ENCODE measurements at places on chromosomes 4 and X.
A peak's percentile ranks its signal among the peaks of the same experiment; 100 is the strongest.

DNA sequence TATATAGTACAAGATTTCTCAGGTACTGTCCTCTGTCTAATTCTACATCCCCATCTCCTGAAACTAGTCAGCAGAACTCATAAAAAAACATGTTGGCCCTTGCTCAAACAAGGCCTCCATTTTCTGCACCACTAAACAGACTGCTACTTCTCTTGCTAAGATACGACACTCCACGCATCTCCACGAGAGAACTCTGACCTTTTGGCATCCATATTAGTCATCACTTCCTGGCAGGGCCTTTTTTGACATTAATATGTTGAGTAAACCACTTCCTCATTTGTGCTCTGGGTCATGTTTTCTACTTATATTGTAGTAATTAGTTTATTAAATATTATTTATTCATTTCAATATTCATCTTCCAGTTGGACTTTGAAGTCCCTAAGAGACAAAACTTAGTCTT lies 65.6 kb downstream of the DCAF8L1 start:
- peak; percentile 54 for DNase-seq

DNA sequence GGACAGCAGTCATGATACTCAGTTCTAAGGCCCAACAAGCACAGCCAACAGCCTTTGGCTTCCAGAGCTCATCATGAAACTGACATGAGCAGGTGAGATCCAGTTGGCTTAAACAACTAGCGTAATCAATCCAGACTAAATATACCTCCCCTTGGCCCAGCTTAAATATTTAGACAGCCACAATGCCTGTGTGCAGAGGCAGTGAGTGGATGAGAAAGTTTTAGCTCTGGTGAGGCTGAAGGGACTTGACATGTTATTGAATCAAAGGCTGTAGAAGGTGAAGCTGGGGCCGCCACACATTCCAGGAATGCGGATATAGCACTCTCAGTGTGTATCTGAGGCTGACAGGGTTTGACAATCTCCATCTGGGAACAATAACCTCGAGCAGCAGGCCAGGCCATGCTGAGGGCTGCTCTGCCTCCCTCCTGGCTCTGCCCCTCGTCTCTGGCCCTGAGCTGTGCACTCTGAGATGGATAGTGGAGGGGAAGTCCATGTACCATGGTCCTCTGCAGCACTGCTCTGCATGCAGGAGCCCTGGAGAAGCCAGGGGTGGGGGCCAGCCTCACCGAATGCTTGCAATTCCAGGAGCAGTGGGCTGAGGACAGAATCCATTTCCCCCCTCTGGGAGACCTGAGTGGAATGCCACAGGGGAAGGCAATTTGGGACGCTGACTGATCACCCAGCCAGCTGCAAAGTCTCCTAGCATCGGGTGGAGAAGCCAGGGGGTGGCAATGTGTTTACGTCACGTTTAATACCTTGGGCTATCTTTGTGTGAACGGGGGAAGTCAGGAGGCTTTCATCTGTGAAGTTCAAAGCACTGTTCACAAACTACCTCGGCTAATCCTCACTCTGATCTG lies 37.3 kb upstream of the RASL11B start:
- DNase-seq = no peak

GRCh38 chr4:184807256-184807655 lies 18.5 kb downstream of the ACSL1 start:
- DNase-seq = no peak

GRCh38 chrX:38871129-38872029 lies 70.1 kb downstream of the MID1IP1 start:
- no peak for DNase-seq

DNA sequence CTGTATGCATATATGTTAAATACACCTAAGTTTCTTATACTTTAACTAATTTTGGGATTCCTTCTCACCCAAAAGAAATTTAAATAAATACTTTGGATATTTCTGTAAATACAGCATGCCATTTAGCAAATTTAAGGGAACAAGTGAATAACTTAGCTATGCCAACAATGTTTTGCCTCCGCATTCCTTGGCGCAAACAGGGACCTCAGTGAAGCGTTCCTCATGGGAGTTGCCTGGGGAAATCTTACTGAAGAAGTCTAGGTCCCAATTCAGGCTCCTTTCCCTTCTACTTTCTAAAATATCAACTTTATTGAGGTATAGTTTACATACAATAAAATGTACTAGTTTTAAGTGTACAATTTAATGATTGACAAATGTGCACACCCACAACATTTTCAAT lies 25.0 kb downstream of the COL4A5 start:
- no peak for DNase-seq

GRCh38 chr4:178470996-178471784 lies 1029.0 kb upstream of the AGA start:
- no peak for DNase-seq

DNA sequence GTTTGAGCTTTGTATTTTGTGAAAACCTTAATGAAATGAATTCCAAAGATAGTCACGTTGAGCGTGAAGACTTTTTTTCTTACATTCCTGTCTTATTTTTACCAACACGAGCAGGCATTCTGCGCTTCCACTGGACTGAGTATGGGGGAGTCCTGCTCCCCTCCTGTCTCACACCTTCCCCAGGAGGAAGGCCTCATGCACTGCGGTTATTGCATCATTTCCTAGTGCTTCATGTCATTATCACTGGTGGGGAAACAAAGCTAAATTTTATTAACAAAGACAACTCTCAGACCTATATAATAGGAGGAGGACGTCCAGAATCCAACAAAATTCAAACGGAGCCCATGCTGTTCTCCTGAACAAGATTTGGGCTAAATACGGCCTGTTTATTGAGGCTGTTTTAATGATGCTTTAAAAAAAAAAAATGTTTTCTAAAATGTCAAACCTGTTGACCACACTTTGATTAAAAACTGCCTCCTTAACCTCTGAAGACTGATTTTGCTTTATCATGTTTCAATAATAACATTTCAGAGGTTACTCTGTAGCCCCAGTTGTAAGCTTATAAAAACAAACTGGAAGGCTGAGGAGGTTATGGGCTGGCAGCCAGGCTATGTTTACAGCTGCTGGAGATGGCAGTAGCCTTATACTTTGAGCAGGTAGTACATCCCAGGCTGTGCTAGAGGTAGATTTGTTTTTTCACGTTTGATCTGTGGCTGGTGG lies 118.0 kb downstream of the SOWAHB start:
- DNase-seq = no peak

- DNase-seq = no peak
Observed at GRCh38 chrX:79231662-79232061, 87.2 kb downstream of the GPR174 start.

- peak; percentile 5 for DNase-seq
Observed at GRCh38 chrX:96361844-96362243, 322.8 kb upstream of the DIAPH2 start.

DNA sequence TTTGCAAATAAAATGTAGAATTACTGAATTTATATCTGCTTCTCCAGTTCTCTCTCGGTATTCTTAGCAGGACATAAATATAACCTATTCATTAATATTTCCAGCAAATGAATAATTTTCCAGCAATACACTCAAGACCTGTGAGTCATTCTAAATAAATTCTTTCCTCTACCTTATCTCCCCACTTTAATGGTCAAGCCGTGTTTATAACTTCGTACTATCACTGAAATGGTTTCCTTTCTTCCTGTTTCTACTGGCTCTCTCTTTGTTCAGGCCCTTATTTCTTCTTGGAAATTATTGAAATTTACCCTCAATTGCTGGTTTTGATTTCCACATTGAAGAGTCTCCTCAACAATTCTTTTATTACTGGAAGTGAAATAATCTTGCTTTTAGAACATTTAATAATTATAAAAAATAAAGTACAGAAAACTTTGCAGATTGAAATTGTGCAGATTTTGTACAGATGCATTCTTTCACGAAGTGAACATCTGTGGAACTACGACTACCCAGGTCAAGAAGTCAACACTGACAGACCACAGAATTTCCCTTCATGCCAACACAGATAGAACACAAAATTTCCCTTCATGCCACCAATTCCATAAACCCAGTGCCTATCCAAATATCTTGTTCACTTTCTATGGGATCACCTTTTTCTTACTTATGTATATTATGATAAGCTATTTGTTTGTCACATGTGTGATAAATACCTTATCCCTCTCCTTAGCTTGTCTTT lies 205.7 kb downstream of the FAT4 start:
- DNase-seq = no peak

DNA sequence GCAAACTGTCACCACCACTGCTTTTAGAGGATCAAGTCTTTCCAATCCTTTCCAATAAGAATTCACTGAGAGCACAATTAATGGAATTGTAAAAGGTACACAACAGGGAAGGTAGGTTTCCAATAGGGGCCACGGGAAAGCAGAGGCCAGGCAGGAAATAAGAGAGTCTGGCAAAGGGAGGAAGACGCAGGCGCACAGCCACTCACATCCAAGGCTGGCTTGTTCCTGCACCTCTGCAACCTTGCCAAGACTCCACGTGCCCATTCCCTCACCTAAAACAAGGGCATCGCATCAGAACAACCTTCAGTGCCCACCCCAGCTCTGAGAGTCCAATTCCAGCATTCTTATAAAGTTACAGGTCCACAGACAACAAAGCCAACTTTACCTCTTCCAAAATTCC lies 81.2 kb downstream of the AFAP1 start:
- DNase-seq = no peak

- no peak for DNase-seq
Observed at GRCh38 chr4:38930707-38931106, 63.1 kb downstream of the FAM114A1 start.

DNA sequence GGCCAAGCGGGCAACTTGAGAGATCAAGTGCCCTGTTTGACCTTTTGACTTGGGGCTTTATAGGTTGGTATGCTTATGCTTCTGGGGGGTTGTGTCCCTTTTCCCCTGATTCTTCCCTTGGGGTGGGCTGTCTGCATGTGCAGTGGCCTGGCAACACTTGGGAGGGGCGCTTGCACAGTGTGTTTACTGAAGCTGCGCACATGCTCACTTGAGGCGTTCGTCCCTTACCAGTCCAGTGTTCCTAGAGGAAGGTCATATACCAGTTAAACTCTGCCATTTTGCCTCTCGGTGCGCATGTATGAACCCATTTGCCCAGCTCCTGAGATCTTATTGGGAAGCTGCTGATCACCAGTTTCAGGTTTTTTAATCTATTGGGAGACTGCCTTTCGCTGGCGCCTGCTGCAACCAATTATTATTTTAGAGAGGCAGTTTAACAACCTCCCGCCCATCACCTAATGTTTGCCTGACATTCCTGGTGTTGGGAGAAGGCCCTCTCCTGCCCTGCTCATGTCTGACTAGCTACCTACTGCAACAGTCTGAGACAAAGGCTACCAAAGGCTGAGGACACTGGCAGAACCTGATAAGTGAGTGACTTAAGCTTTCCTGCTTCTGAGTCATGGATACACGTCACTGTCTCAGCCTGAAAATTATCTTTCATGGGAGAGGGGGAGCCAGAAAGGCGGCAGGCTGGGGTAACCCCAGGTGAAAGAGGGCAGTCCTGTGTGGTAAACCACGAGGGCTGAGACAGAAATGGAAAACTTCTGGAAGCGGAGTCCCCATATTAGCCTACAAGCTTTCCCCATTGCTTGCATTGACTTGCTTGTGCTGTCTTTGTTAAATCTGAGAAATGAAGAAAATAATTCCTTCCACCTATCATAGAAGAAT lies 97.6 kb downstream of the CPE start:
- no peak for DNase-seq

- no peak for DNase-seq
Observed at GRCh38 chr4:90815569-90815968, 688.4 kb downstream of the CCSER1 start.

DNA sequence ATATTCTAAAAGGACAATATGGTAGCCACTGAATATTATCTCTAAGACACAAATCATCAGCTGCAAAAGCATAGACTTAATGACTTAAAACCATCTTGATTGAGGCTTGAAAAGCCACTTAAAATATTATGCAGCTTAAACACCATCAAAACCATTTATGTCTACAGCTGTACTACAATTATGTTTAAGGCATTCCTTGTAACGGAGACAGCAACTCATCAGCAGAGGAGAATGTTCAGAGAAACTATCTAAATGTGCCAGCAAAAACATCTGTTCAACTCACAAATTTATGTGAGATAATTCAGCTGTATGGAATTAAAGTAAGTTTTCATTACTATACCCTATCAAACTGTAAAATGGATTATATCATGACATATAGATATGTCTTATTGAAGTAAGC lies 147.9 kb upstream of the CTSO start:
- no peak for DNase-seq

DNA sequence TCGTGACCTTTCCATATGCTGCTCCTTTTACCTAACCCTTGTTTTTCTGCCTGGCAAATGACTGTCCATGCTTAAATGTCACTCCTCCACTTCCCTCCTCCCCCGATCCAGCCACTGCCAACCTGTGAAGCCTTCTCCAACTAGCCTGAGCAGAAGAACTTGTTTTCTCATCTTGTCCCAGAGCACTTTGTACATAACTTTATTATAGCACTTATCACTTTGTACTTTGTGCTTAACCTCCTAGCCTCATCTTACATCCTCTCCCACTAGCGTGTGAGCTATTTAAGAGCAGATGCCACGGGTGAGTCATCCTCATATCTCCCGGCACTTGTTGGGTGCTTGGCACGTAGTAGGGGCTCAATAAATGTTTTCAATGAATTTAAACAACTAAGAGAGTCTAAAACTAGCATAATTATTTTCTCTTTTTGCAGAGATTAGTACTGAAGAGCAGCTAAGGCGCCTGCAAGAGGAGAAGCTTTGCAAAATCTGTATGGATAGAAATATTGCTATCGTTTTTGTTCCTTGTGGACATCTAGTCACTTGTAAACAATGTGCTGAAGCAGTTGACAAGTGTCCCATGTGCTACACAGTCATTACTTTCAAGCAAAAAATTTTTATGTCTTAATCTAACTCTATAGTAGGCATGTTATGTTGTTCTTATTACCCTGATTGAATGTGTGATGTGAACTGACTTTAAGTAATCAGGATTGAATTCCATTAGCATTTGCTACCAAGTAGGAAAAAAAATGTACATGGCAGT lies 46.9 kb downstream of the XIAP start:
- no peak for DNase-seq

- no peak for DNase-seq
Observed at GRCh38 chrX:115348446-115349225, 59.1 kb downstream of the LUZP4 start.

- DNase-seq = peak; percentile 81
Observed at GRCh38 chr4:172998527-172999469, 169.8 kb upstream of the GALNT7 start.

DNA sequence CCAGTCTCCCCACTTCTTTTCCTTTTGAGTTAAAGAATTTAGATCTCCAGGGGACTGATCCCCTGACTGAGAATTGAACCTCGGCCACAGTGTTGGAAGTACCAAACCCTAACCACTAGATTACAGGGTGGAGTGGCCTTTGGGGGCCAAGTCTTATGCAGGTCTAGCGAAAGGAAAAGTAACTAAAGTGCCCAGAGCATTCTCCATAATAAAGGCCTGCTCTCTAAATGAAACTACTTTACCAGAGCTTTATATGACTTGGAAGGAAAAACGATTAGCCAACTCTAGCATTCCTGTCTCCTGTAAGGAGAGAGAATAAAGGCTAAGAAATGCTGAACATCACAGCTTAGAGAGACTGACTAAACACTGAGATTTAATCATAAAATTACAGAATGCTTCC lies 788.0 kb downstream of the C4orf33 start:
- no peak for DNase-seq

- peak; percentile 69 for DNase-seq
Observed at GRCh38 chr4:168440442-168441264, 39.6 kb downstream of the DDX60L start.

Measured in suppressor macrophage treated with lipopolysaccharide for 1 hour (primary cell).